ENCODE measurements at places on chromosomes 5 and 9.

- DNase-seq = no peak
These were observed 53.3 kb upstream of the ANGPTL2 start for GRCh38 chr9:127175764-127176163.

GRCh38 chr5:62305715-62306322, at the start of gene KIF2A:
KIF2A (plus strand) TSS chr5:62306206; CDS start chr5:62306473, 267 bp downstream.
- peak; percentile 47 for DNase-seq

- DNase-seq = no peak
These were observed 553.8 kb upstream of the C9orf72 start for GRCh38 chr9:28127101-28127500.

DNA sequence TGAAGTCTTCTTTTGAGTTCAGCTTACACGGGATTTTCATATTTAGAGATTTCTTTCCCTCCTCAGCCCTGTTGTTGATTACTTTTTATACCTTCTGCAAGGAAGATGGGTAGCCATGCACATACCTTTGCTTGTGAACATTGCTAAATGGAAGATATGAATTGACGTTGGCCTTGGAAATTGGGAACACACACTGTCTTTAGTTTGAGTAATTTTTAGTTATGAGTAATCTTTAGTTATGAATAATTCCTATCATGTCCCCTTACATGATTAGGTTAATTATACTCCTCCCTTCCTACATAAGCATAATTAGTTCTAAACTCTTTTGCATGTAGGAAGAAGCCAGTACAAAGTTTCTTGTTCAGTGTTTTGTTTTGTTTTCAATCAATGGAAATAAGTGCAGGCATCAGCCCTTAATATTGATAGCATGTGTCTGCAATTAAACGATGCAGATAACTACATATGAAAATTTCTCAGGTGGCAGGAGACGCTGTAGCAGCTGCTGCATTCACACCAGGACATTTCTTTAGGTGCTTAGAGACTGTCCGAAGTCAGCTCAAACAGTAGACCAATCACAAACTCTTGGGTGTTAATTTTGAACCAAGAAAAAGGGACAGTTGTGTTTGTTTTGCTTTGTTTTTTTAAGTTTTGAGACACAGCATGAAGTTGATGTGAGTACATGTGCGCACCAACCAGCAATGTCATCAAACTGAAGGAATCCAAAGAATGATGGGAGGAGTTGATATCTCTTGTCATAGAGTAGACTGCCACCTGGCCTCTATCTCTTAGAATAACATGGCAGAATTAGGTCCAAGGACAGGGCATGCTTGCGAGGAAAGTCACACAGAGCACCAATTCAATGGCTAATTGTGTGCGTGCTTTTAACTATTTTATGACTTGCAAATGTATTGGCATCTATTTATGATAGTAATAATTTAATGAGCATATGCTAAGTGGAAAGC, 51.4 kb downstream of the SMARCA2 start:
- peak; percentile 30 for DNase-seq

GRCh38 chr9:131545003-131545785, at the start of gene PRRT1B:
PRRT1B (plus strand) TSS chr9:131545523; CDS start chr9:131545616, 93 bp downstream.
- DNase-seq = no peak

DNA sequence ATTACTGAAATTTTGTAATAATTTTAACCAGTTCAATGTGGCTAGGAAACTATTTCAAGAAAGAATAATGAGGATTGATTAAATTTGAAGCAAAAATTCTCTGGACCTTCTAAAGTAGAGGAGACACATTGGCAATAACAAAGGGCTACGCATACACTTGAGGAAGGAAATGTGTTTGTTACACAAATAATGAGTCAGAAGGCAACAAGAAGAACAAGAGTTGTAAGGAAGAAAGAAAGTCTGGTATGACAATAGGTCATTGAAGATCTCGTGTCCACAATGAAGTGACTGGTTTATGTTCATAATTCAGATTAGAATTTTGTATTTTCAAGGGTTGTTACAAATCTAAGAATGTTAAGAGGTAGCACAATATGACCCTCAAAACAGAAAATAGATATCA, 25.8 kb downstream of the ST8SIA4 start:
- DNase-seq = no peak

DNA sequence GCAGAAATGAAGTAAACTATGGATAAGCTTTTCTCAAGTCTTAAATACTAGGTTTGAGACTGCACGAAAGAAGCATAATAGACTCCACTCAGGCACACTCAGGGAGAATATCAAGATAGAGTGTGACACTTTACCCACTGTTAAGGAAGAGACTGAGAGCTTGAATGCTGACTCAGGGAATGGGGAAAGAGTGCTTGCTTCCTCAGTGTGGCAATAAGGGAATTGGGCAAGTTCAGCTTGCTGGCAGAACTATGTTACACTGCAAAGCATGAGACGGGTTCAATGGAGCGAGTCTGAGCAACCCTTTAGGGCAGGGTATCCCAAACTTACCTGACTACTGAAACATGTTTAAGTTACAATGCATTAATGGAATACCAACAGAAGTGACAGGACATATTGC, 237.7 kb upstream of the MEF2C start:
- DNase-seq = no peak
